ENCODE measurements at places on chromosomes 3 and 15.

- DNase-seq: no peak
Observed at GRCh38 chr3:24493746-24494617, 668 bp downstream of the THRB start.

- no peak for DNase-seq
Observed at GRCh38 chr15:90024406-90024805, 23.3 kb downstream of the ZNF710 start.

- no peak for DNase-seq
Observed at GRCh38 chr3:49333091-49333490, 6.8 kb downstream of the USP4 start.

DNA sequence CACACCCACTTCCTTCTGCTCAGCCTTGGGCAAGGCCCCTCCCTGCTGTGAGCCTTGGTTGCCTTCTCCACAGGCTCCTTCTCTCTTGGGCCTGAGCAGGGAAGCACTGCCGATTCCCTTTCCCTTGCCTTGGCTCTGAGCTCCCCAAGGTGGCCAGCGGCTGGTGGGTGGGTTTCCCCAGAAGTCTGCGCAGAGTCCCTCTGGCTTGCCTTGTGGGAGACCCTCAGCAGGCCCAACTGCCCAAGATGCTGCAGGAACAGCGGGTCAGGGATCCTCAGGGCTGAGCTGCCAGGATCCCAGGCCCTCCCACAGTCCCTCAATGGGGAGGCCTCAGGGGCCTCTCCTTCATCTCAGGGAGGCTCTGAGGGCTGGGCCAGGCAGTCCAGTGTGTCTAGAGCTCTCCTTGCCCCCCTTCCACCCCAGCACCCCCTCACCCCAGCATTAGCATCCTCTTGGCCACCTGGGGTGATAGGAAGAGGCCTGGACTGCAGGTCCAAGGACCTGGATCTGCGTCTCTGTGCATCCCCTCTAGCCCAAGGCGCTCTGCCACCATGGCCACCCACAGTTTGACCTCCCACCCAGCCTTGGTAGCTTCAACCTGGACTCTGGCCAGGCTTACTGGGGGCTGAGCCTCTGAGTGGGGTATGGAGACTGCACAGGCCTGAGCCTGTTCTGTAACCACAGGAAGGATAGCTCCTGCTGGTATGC is 68.6 kb downstream of the EXOG start:
- DNase-seq: no peak

- DNase-seq: no peak
Observed at GRCh38 chr3:43910750-43911149, 220.0 kb downstream of the ABHD5 start.

DNA sequence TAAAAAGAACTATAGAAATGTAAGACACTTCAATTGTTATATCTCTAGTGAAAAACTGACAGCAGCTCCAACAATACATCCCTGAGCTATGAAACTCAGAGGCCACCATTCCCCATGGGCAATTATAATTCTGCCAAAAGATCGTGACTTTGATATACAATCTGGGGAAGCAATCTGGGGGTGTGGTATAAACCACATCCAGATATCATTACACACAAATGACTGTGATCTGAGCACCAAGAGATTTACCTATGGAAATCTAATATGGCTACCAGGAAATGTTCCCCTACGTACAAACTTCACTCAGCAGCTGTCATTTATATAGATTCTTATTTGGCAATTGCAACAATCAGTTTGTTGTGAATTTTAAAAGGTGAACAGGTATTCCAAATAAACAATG is 110.3 kb downstream of the FRMD5 start:
- DNase-seq: no peak

GRCh38 chr3:104392327-104392726 is 974.4 kb upstream of the ALCAM start:
- DNase-seq: no peak

GRCh38 chr15:57427367-57427821 is 51.1 kb downstream of the CGNL1 start:
- no peak for DNase-seq

DNA sequence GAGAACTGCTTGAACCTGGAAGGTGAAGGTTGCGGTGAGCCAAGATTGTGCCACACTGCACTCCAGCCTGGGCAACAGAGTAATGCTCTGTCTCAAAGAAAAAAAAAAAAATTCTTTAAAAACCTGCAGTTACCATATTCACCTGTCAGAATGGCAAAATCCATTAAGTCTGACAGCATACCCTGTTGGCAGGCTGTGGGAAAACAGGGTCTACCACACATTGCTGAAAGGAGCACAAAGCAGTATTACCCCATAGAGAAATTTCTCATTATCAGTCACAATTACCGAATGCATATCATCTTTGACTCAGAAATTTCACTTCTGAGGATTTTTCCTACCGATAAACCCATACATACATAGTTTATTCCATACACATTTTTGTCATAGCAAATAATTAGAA is 264.1 kb upstream of the SLCO3A1 start:
- no peak for DNase-seq

DNA sequence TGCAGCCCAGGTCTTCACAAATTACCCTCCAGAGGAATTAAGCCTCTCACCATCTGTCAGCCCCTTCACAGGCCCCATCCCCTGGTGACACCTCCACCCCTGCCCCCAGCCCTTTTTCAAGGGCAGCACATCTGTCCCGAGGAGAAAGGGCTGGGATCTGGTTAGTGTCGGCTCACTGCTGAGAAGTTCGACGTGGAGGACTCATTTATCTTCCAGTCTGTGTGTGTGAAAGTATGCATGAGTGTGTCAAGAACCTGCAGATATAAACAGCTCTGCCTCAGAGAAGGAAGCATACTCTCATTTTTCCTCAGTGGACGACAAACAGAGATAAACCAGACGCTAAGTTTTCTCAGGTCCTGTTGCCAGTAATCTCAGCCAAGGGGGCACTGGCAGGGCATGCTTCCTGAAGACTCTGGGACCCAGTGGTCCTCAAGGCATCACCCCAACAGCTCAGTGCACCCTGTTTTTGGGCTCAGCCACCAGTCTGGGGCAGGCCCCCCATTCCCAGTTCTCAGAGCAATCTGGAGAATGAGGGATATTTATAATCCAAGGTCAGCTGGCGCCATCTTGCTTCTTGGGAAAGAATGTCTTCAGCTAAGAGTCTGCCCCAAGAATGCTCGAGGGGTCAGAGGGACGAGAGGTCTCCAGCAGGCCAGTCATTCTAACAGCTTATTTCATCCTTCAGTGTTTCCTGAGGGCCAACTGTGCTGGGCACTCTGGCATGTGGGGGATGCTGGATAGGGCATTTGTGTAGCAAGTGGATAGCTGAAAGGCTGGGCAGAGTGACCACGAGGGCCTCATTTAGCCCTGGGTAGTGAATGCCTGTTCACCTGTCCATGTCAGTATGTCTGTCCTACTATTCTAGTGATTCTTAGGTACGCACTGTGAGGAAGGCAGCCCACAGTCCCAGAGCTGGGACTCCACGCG is 73.6 kb downstream of the ADCY5 start:
- DNase-seq: no peak

- no peak for DNase-seq
Observed at GRCh38 chr3:124671106-124671505, 59.1 kb upstream of the UMPS start.

DNA sequence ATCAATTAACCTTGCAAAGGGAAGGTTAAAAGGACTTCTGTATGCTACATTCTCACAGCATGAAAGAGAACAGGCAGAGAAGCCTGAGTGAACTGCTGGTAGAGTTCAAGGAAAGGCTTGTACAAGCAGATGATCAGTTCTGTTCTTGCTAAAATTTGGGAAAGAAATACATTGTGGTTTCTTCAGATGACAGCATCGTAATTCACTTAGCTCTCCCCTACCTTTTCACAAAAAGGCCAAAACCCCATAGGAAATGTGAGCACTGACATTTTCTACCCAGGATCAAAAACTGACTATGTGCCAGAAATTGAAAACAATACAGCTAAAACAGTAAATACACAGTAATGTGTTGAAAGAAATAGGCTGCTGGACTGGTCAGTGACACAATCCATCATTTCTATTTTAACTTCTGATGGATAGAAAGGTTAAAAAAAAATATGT is 216.4 kb downstream of the DPH6 start:
- DNase-seq: no peak

DNA sequence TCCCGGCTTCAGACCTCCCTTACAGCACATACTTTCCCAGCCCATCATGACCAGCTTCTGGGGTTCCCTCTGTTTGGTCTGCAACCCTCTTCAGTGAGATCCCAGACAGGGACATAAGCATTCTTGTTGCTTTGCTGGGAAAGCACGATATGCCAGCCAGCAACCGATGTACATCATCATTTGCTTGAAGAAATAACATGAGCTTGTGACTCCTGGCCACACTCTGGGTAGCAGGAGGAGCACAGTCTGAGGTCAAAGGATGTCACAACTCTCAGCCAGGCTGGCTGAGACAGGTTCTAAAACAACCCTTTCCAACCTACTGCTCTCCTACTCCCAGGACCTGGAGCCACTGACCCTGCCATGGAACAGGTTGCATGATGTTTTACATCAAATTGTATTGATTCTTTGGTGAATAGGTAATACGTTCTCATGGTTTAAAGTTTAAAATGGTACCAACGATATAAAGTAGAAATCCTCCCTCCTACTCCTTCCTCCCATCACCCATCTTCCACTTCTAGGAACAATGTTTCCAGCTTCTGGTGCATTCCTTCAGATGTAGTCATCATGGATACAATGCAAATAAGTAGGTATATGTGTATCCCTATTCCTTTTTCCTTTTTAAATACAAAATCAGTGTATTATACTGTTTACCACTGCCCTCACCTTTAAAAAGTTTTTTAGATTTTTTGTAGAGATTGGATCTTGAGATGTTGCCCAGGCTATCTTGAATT is 190.3 kb downstream of the OPA1 start:
- DNase-seq: no peak

DNA sequence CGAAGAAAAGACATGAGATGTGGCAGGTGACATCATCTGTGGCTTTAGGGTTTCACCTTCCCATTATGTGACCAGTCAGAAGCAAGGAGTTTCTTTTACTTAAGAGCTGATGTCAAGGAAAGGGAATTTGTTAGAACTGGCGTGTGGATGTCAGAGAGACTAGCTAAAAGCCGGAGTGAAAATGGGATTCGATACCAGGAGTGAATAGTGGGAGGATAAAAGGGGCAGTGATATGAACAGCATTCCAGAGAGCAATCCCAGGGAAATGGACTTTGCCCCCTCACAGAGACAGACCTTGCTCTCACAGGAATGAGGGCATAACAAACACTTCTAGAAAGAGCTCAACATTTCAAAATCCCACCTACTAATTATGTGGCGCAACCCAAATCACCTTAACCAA is 5.9 kb upstream of the FMN1 start:
- DNase-seq: no peak

DNA sequence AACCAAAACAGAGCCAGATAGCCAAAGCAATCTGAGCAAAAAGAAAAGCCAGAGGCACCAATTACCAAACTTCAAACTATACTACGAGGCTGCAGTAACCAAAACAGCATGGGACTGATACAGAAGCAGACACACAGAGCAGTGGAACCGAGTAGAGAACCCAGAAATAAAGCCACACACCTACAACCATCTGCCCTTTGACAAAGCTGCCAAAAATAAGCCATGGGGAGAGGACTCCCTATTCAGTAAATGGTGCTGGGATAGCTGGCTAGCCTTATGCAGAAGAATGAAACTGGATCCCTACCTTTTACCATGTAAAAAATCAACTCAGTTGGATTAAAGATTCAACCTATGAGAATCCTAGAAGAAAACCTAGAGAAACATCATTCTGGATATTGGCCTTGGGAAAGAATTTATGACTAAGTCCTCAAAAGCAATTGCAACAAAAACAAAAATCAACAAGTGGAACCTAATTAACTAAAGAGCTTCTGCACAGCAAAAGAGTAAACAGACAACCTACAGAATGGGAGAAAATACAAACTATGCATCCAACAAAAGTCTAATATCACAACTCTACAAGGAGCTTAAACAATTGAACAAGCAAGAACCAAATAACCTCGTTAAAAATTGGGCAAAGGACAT is 95.1 kb downstream of the APBA2 start:
- DNase-seq: no peak

All from activated naive CD4-positive, alpha-beta T cell (primary cell).